ENCODE measurements at places on chromosomes 1 and 21.

DNA sequence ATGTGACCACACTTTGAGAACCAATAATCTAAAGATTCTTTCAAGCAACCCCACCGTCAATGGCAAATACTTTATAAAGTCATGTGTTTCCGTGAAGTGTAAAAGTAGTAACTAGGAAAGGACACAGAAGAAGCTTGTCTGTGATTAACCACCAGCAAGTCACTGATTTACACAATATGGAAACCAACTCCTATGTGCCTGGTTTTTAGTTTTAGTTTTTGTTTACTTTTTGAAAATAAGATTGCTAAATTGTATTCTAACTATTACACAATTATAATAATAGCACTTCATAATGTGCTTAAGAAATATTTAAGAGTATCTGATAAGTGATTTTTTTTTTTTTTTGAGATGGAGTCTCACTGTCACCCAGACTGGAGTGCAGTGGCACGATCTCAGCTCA lies 13.0 kb downstream of the FMO2 start:
- no peak for DNase-seq

DNA sequence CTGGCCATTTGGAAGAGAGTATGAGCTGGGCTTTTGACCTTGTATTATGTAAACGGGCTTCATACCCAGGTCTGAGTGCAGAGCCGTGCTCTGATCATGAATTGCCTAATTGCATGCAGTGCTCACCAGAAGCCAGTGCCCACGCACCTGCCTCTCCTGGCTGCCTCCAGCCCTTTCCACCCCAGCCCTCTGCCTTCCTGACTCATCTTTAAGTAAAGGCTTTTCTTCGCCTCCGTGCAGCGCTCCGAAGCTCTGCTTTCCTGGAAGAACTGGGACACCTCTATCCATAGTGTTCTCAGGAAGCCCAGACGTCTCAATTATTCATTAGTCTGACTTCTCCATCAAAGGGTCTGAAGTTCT lies 413.7 kb downstream of the PTPRU start:
- no peak for DNase-seq

- DNase-seq = no peak
Measured at GRCh38 chr1:89754518-89754917, 66.3 kb upstream of the LRRC8D start.

- no peak for DNase-seq
Measured at GRCh38 chr1:24318615-24319311, 394 bp upstream of the GRHL3 start.

DNA sequence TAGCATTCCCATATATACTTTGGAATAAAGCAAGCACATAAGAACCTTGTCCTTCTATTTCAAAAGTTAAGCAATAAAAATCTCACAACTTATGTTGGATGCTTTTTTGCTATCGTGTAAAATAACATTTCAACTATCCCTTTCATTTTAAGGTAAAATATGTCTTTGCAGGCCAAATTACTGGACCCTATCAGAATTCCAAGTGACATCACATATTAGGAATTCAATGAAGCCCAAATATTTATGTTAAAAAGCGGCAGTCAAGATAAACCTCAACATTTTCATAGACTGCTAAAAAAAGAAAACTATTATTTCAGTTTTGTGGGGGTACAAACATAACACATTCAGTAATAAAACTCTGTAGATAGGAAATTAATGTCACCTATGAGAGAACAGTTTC lies 252.0 kb downstream of the KCTD3 start:
- DNase-seq = no peak

- peak; percentile 90 for DNase-seq
Measured at GRCh38 chr1:16248603-16249516, 11.9 kb upstream of the CPLANE2 start.

DNA sequence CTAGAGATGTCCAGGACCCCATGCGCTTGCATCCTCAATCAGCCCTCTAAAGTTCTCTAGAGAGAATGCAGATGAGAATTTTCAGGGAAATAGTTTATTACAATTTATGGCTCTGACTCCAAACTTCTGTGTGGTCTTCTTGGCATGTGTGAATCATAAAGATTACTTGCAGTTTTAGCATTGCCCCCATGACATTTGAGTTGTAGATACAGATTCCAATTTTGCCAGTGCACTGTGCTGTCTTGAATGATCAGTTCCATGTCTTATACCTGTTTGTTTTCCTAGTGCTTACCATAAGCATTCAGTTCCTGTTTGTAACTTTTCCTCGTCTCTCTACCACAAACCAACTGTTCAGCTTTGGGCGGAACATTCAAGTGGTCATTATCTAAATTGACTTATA lies 4.8 kb downstream of the KRTAP21-3 start:
- no peak for DNase-seq

GRCh38 chr1:57324388-57324787 lies 99.5 kb downstream of the DAB1 start:
- no peak for DNase-seq

DNA sequence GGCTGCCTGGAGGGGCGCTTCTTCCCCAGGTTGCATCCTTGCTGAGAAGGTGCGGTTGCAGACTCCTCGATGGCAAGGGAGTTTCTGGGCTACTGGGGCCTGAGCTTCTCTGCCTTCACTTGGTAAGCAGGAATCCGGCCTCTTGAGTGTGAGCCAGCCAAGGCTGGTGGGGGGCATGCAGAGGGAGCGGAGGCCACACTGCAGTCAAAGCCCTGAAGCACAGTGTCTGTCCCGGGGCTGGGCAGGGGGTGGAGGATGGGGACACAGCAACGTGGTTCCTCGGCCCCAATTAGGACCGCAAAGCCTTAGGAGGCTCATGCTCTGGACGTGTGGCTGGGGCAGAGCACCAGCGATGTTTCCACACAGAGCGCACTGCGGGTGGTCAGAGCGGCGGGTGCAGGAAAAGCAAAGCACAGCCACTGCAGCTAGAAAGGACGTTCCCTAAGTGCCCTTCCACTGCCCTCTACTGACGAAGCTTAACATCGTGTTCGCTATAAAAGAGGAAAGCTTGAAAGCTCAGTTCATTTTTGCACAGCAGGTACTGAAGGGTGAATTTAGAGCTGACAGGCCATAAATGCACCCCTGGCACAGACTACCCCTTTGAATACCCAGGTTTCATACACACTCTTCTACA lies 60.7 kb upstream of the COG2 start:
- no peak for DNase-seq

DNA sequence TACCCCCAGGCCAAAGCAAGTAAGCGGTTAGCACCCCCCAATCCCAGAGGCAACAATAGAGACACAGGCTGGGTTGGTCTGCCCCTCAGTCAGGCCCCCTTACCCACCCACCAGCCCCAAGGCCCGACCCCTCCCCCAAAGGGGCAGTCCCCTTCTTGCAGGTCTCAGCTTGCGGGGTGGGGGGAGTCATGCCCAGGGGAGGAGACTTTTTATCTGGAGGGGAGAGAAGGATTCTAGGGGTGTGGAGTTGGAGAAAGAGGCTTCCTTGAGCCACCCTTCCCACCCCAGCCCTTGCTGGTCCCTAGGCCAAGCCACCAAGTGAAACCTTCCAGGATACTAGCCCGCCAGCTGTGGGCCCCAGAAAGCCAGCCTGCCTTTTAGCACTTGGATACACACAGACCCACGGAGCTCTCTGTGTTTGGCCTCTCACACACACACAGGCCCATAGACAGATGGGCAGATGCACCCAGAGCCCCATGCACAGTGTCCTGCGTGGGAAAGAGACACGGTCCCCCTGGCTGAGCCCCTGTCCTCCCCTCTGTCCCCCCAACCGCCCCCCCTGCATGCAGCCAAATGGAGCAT lies 7.1 kb downstream of the TMEM54 start:
- no peak for DNase-seq

- DNase-seq = no peak
Measured at GRCh38 chr1:23790696-23791515, at the start of gene LYPLA2. Gene LYPLA2, plus strand, starts transcription at chr1:23791145. Its CDS starts 1,538 bp downstream, at chr1:23792683.

DNA sequence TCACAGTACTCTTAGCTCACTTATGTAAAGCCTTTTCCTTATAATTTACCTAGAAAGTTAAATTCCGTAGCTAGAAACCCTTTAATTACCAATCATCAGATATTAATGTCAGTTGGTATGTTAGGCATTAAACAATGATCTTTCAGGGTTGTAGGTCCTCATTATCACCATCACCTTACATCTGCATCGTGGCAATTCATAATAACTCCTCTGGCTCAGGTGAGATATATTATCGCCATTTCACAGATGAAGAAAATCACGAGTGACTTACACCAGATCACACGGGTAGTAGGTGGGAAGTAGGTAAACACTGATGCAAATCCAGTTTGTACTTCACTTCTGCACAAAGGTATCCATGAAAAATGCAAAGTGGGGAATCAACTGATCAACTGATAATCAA lies 639 bp downstream of the NUP133 start:
- DNase-seq = no peak

DNA sequence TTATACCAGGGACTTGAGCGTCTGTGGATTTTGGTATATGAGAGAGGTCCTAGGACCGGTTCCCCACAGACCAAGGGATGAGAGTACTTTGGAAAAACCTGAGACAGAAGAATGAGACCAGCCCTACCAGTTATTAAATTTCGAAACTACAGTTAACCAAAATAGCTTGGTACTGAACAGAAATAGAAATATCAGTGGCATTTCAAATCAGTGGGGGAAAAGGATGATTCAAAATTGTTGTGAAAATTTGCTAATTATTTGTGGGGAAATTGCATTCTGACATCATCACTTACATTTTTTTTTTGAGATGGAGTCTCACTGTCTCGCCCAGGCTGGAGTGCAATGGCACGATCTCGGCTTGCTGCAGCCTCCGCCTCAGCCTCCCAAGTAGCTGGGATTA lies 8.2 kb downstream of the EXOC8 start:
- DNase-seq = no peak

DNA sequence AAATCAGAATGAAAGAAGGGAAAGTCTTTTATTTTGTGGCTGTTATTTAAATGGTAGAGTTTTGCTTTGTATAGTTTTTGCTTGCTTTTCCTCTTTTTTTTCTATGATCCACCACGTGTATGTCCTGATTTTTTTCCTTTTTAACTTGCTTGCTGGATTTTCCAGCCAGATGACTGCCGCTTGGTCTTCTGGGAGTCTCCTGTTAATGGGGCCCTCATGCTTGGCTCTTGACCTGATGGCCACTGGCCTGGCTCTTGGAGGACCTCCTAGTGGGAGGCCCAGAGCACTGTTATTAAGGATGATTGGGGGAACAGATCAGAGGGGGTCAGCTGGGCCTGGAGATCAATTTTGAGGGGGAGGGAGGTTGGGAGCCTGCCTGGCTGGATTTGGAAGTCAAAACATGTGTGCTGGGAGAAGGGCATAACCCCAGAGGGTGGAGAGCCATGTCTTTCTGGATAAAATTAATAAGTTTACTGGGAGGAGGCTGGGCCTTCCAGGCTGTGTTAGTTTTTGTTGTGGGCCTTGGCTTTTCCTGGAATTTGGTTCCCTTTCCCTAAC lies 1.2 kb downstream of the FGGY start:
- no peak for DNase-seq

DNA sequence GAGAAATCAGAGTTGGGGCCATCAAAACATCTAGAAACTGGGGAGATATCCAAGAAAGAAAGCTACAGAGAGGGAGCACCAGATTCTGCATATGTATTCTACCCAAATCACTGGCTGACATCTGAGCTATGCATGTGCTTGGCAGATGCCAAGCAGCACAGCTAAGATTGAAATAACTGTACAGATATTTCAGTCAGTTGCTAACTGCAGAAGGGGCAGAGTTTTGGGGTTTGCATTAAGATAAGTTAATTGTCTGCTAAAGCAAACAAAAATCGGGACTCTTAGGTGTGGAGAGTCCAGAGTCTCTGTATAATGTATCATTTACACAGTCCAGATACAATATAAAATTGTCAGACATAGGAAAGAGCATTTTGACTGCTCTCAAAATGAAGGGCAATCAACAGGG lies 437.1 kb downstream of the PTBP2 start:
- DNase-seq = no peak

DNA sequence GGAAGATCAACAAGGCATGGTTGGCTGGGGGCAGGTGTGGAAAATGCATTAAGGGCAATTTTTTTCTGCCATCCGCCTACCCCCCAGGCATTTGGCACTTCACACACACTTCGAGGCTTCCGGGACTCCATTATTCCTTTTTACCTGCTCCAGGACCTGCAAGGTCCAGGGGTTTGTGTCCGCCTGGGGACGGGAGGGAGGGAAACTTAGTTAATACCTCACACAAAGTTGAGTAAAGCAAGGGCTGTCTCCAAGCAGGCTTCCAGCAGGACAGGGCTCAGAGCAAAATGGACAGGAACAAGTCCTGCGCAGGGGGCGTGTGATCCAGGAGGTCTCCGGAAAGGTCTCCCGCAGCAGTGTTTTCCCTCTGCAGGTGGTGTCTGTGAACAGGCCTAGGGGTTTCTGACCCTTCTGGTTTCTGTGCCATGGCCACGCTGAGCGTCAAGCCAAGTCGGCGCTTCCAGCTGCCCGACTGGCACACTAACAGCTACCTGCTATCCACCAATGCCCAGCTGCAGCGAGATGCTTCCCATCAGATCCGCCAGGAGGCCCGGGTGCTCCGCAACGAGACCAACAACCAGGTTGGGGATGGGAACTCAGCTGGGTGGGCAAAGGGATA lies 712 bp downstream of the TEKT2 start:
- no peak for DNase-seq

GRCh38 chr1:186983327-186983726 lies 154.6 kb downstream of the PLA2G4A start:
- DNase-seq = no peak

- peak; percentile 61 for DNase-seq
Measured at GRCh38 chr1:153352523-153352922, 3.9 kb upstream of the PGLYRP4 start.

- peak; percentile 45 for DNase-seq
Measured at GRCh38 chr1:41783189-41783639, 135.5 kb downstream of the HIVEP3 start.

- DNase-seq = no peak
Measured at GRCh38 chr1:156838972-156839371, 19.9 kb downstream of the INSRR start.

DNA sequence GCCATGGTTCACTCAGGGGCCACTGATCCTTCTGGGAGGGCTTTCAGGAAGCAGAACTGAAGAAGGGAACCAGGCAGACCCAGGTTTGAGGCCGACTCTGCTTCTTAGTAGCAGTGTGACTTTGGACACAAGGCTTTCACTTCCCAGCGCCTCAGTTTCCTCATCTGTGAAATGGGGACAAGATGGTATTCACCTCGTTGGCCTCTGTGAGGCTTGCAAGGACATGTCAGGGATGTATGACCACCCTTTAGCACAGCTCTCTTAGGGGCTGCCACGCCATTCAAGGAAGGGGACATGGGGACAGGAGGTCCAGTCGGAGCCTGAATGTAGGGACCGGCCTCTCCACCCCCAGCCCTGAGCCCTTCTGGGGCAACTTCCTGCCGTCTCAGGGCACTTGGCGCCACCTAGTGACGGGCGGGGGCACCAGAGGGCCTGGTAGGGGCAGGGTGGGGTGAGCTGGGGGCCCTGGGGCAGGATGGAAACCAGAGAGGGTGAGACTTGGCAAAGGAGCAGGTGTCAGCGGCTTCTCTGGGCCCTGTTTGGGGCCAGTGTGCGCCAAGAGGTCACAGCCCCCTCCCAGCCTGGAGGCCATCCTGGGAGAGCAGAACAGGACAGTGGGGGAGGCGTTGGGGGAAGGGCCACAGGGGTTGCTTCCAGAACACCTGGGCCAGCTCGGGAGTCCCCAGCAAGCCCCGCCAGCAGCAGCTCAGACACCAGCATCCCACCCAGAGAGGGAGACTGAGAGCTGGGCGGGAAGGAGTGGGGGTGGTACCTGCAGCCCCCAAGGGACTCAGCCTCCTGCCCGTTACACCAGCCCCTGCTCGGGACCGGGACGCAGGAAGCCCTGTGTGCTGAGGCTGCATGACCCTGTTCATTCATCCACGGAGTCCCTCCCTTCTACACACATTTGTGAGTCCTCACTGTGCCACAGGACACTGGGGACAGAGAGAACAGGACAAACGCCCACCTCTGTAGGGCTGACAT lies 102.5 kb upstream of the TARDBP start:
- DNase-seq = no peak

GRCh38 chr1:243271996-243272395 lies 16.2 kb downstream of the SDCCAG8 start:
- no peak for DNase-seq
